ENCODE measurements at places on chromosomes 5 and 9.

GRCh38 chr9:12739014-12739652 is 35.7 kb upstream of the LURAP1L start:
- DNase-seq: no peak

- no peak for DNase-seq
These were observed 19.0 kb downstream of the CXXC5 start for GRCh38 chr5:139667001-139667729.

DNA sequence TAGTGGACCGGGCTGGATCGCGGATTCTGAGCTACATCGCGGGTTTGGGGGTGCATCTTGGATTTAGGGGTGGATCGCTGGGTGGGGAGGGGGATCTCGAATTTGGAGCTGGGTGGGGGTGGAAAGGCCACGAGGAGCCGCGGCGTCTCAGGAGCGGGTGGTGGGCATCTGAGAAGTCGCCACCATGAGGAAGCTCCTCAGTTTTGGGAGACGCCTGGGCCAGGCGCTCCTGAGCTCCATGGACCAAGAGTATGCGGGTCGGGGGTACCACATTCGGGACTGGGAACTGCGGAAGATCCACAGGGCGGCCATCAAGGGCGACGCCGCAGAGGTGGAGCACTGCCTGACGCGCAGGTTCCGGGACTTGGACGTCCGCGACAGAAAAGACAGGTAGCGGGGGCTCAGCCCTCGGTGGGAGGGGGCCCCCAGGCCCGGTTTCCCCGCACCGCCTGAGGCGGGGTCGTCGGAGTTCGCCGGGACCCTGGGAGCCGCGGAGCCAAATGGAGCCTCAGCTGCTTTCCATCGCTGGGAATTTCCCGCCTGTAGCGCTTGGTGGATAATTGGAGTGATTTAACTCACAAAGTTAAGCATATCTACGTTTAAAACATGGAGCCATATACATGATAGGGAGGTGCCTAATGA is 376 bp downstream of the ANKRD18B start:
- no peak for DNase-seq

GRCh38 chr5:74070766-74071165 is 444.8 kb downstream of the ARHGEF28 start:
- no peak for DNase-seq

DNA sequence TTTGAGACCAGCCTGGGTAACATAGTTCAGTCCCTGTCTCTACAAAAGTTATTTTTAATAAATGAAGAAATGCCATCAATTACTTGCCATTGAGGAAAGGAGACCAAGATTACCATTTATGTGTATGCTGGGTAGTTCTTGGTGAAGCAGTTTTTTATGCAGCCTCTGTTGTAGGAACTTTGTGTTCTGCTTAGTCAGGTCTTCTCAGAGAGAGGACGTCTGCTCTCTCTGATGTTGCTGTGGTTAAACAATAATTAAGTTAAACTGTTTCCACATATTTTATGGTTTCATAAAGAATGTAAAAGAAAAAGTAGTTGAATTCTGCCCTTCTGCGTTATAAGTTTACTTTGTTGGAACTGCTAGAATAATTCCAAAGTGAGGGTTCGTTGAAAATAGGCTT is 210.5 kb downstream of the KDM4C start:
- no peak for DNase-seq

GRCh38 chr9:77883846-77884771 is 147.5 kb downstream of the GNAQ start:
- no peak for DNase-seq

- no peak for DNase-seq
These were observed 588.3 kb downstream of the BNC2 start for GRCh38 chr9:16282216-16282615.

GRCh38 chr5:1820381-1820780 is 19.2 kb downstream of the NDUFS6 start:
- DNase-seq: no peak

- no peak for DNase-seq
These were observed 21.0 kb downstream of the PSD2 start for GRCh38 chr5:139816566-139816965.

DNA sequence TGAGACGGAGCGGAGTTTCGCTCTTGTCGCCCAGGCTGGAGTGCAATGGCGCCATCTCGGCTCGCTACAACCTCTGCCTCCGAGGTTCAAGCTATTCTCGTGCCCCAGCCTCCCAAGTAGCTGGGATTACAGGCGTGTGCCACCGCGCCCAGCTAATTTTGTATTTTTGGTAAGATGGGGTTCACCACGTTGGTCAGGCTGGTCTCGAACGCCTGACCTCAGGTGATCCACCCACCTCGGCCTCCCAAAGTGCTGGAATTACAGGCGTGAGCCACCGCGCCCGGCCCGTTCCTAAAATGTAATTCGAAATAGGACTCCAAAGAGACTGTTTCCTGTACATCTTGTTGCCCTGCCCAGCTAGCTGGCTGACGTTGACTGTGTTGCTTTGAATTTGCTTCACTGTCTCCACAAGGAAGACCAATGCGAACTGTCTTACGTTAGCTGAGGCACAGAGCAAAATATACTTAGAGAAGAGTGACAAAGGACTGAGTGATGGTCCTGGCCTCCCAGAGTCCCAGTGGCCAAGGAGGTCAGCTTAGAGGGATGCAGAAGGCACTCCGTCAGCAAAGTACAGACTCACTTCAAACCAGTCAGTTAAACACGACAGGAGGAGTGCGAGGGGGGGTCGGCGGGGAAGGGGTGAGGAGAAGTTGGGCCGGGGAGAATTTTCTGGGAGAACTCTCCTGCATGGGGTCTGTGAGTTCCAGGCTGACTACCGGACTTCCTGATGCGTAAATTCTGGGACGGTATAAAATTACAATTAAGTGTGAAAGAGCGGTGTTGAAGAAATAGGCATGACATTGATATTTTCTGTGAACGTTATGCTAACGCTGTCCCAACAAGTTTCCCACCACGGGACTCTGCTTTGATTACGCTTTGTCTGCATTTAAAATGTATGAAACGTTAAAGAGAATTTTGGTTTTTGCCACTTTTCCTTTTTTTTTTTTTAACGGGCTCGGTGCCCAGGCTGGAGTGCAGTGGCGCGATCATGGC is 6.8 kb upstream of the TRIM41 start:
- DNase-seq: no peak

- DNase-seq: no peak
These were observed 12.8 kb upstream of the TSSK1B start for GRCh38 chr5:113447498-113448050.

DNA sequence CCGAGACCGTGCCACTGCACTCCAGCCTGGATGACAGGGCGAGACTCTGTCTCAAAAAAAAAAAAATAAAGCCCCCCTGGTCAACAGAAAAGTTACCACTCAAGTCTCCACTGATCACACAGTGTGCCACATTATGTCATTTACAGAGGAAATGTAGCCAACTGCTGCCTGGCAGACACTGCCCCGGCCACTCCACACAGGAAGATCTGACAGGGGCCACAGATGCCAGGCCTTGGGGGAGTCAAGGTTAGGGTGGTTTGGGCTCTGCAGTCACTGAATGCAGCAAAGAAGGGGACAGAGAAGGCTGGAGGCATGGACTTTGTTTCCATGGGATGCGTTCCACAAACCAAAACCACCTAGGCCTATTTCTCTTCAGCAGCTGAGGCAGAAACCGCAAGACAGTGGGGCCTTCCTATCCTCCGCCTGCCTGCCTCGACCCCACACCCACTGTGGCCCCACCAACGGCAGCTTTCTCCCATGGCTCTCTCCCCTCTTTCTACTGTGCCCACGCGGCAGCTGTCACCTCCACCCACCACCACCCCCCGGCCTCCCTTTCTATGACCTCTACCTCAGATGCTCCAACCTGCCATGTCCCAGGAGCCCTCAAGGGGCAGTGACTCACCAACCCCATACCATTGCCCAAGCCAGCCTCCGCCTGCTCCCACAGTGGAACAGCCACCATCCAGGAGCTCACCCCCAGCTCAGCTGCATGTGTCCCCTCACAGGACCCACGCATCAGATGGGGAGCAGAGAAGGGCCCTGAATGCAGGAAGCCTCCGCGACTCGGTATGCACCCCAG is 12.4 kb downstream of the IPPK start:
- DNase-seq: no peak

DNA sequence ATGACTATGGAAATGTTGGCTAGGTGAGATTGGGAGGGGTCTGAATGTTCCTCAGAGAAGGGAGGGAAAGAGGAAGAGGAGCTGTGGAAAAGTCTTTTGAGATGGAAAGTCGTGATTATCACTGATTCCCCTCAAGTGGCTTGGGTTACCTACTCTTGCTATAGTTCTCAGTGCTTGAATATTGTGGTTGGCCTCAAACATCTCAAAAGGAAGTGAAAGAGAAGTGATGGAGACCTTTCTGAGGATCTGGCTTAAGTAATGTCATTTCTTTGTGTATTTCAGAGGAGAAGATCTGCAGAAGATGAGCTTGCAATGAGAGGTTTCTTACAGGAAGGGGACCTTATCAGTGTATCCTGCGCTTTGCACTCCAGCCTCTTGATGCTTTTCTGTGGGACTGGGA is 5.5 kb downstream of the EXOSC2 start:
- DNase-seq: no peak
